Neural crest cell (in vitro differentiated cells): ENCODE measurements at places on chromosomes 11 and 22. TPM values are rescaled to one million over a fixed set of nuclear protein-coding genes. Genes with fewer than 3 reads are reported as not detected.
A peak's percentile ranks its signal among the peaks of the same experiment; 100 is the strongest.

LIPT2 gene
- 8.6 and 9.6 TPM in 2 replicates for total RNA-seq

OR51B5 gene
- 0.21 TPM in 1 of 2 replicates, not detected in the other for total RNA-seq

TMEM151A gene
- total RNA-seq: 0.57 and 1.0 TPM in 2 replicates

DNA sequence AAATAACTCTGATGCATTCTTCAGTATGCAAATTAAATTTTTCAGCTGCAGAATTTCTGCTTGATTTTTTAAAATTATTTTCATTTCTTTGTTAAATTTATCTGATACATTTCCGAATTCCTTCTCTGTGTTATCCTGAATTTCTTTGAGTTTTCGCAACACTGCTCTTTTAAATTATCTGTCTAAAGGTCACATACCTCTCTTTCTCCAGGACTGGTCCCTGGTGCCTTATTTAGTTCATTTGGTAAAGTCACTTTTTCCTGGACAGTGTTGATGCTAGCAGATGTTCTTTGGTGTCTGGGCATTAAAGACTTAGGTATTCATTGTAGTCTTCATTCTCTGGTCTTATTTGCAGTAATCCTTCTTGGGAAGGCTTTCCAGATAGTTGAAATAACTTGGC is 577.4 kb upstream of the LUZP2 start:
- H3K27ac ChIP-seq: no peak overlapping the region
- H3K4me1 ChIP-seq: peaks cover 4% of the 10 kb centered on the region
- H3K27me3 ChIP-seq: no peaks in the 10 kb centered on the region
- no peak for DNase-seq

GRCh38 chr11:111413849-111414248 is 34.8 kb upstream of the POU2AF1 start:
- no peak for DNase-seq
- H3K4me1 ChIP-seq: peaks cover 14% of the 10 kb centered on the region
- H3K27ac ChIP-seq: no peak overlapping the region
- no peak overlapping the region for H3K4me3 ChIP-seq
- H3K36me3 ChIP-seq: no peaks in the 10 kb centered on the region

GRCh38 chr22:29831186-29831921 is 6.7 kb downstream of the ASCC2 start:
- no peaks in the 10 kb centered on the region for H3K36me3 ChIP-seq
- peaks cover 16% of the 10 kb centered on the region for H3K4me1 ChIP-seq
- H3K4me3 ChIP-seq: no peak overlapping the region
- H3K27me3 ChIP-seq: no peaks in the 10 kb centered on the region
- no peak for DNase-seq

DNA sequence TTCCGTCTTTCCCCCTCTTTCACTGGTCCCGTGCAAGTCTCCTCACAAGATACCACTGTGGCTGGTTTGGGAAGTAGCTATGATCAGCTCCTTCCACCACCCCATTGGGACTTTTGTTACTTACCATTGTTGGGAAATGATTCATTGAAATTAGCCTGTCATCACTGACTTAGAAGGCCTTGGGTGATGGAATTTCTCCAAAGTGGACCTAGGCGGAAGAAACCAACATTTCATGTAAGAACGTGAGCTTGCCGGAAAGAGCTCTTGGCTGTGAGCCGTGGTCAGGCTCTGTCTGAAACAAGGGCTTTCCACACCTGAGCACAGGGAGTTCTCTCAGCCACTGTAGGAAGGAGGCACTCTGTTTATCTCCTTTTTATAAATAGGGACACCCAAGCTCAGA is 23.5 kb upstream of the CRYBB3 start:
- peaks cover 9% of the 10 kb centered on the region for H3K36me3 ChIP-seq
- H3K4me1 ChIP-seq: no peaks in the 10 kb centered on the region
- H3K4me3 ChIP-seq: no peak overlapping the region
- H3K27me3 ChIP-seq: no peaks in the 10 kb centered on the region
- DNase-seq: no peak
- H3K27ac ChIP-seq: no peak overlapping the region

- H3K36me3 ChIP-seq: no peaks in the 10 kb centered on the region
- peaks cover 23% of the 10 kb centered on the region for H3K4me1 ChIP-seq
- no peaks in the 10 kb centered on the region for H3K27me3 ChIP-seq
- H3K4me3 ChIP-seq: no peak overlapping the region
These were observed 342.6 kb upstream of the CCDC90B start for GRCh38 chr11:83628622-83629355.

GRCh38 chr22:48959496-48959895 is 868.2 kb downstream of the BRD1 start:
- DNase-seq: no peak
- no peak overlapping the region for H3K27ac ChIP-seq
- peaks cover 17% of the 10 kb centered on the region for H3K4me1 ChIP-seq
- no peaks in the 10 kb centered on the region for H3K36me3 ChIP-seq
- H3K4me3 ChIP-seq: no peak overlapping the region

DNA sequence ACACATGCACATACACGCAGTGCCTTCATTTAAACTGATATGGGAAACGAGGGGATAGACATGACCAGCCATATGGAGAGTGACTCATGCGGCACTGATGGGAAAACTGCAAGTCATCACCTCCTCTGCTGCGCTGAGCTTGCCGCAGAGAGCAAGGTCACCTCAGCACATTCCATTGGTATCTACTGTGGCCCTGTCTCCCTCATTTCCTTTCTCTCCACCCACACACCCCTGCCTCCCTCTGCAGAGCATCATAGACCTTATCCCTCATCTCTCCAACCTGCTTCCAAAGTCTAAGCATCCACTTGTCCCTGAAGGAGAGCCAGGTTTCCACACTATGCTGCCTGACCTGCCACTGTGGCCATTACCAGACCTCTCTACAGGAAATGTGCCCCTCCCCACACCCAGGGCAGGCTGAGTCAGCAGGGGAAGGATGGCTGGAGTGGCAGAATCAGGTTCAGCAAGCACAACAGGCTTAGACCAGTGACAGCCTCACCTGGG is 116.9 kb upstream of the SNX19 start:
- H3K4me1 ChIP-seq: no peaks in the 10 kb centered on the region
- DNase-seq: no peak
- no peaks in the 10 kb centered on the region for H3K27me3 ChIP-seq
- H3K4me3 ChIP-seq: no peak overlapping the region
- no peaks in the 10 kb centered on the region for H3K36me3 ChIP-seq
- H3K27ac ChIP-seq: no peak overlapping the region

DNA sequence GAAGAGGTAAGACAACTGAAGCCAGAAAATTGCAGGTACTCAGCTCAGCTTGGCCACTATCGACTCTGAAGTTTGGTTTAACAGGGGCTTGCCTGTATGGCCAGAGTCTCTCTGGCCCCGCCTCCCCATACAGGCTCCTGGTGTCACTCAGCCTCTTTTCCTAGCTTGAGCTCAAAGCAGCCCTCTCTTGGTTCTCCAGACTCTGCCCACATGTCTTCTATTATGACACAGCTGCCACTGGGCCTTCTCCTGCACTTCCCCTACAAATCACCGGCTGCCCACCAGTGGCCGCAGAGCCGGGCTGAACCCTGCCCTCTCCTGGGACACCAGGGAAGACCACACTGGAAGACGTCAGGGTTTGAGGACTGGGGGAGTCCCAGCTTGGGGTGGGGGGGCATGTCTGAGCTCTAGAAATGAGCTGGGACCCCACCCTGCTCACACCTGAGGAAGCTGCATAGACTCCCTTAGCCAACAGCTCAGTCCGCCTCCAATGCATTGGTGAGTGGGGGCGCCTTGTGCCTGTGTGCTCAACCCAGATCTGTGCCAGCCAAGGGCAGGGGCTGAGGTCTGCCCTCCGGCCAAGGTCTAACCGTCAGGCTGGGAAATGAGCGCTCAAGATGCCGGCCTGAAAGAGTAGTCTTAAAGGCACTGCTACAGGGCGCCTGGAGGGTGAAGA is 94.4 kb upstream of the LMO1 start:
- no peak overlapping the region for H3K27ac ChIP-seq
- DNase-seq: no peak
- no peak overlapping the region for H3K4me3 ChIP-seq
- H3K36me3 ChIP-seq: no peaks in the 10 kb centered on the region
- H3K27me3 ChIP-seq: no peaks in the 10 kb centered on the region

- no peaks in the 10 kb centered on the region for H3K27me3 ChIP-seq
- H3K27ac ChIP-seq: no peak overlapping the region
- peaks cover 23% of the 10 kb centered on the region for H3K4me1 ChIP-seq
- no peak overlapping the region for H3K4me3 ChIP-seq
- H3K36me3 ChIP-seq: peaks cover 17% of the 10 kb centered on the region
These were observed 48.9 kb downstream of the ARHGEF12 start for GRCh38 chr11:120385110-120385509.

DNA sequence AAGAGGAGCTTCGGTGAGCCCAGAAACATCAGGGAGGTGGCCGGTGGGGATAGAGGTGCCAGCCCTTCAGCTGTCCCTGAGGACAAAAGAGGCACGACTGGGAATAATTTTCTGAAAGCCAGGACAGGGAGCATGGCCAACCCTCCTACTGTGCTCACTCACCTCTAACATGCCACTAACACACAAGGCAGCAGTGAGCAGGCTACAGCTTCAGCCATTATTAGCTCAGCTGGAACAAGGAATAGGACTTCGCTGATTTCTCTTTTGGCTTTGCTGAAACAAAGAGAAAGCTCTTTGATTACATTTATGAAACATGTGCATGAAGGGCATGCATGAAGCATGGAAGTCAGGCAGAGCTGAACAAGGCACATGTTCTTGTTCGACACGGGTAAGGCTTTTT is 12.1 kb upstream of the OR10A5 start:
- H3K27ac ChIP-seq: no peak overlapping the region
- H3K27me3 ChIP-seq: no peaks in the 10 kb centered on the region
- no peak for DNase-seq
- no peak overlapping the region for H3K4me3 ChIP-seq
- no peaks in the 10 kb centered on the region for H3K36me3 ChIP-seq

GRCh38 chr11:69910519-69911309 is 91.5 kb upstream of the FGF3 start:
- no peak overlapping the region for H3K4me3 ChIP-seq
- peaks cover 10% of the 10 kb centered on the region for H3K27me3 ChIP-seq
- H3K36me3 ChIP-seq: no peaks in the 10 kb centered on the region
- H3K27ac ChIP-seq: no peak overlapping the region
- no peak for DNase-seq

DNA sequence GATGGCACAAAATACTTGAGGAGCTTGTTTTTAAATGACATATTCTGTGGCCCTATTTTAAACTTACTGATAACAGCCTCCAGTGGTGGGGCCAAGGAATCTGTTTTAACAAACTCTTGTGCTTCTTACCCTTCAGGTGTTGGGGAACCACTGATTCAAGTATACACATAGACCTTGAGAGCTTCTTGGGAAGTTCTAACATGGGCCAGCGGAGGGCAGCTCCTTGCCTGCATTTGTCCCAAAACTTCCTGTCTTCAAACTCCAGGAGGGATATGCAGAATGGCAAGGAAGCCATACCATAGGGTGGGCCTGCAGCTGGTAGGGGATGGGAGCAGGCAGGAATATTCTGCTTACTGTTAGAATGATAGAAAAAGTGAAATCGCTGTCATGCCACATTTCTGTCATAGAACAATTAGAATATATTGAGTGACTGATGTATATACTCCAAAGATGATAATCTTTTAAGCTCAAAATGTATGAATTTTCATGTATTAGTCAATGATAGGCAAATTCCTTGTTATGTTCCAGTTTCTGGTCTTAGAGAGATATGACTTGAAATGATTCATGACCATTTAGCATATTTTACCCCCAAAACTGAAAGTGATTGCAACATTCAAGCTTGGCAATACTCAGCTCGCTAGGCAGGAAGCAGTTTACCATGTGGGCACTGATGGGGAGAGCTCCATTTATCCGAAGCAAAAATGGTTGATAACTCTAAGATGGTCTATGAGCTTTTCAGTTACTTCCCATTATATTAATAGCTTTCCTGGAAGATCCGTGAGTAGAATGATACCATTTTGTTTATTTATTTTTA is 9.2 kb downstream of the EXT2 start:
- H3K27me3 ChIP-seq: no peaks in the 10 kb centered on the region
- H3K4me3 ChIP-seq: no peak overlapping the region
- H3K27ac ChIP-seq: no peak overlapping the region
- H3K4me1 ChIP-seq: no peaks in the 10 kb centered on the region
- H3K36me3 ChIP-seq: peaks cover 5% of the 10 kb centered on the region
- no peak for DNase-seq

DNA sequence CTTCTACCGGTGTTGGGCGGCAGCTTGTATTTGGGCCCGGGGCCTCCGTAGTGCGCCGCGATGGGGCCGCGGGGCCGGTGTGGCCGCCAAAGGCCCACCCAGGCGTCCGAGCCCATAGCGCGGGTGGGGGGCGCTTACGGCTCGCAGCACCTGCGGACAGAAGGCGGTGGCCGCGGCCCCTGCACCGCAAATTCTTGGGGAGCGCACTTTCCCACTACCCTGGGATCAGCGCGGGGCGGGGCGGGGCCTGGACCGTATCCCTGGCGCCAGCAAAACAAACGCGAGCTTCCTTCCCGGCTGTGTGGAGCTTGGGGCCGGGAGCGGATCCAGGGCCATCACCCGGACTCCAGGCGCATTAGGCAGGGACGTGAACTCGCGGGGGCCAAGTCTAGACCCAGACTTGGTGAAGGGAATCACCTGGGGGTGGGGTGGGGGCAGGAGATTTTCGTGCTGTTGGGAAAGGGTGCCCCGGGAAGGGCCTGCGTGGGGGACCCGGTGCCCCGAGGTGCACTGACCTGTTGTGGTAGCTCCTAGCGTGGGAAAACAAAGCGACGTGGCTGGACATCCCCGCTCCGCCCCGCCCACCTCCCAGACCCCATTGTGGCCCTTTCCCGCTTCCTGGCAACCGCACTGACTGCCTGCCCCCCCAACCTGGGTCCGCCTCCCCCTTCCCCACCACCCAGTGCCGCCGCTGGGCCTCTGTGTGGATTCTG is 2.3 kb upstream of the TYMP start:
- peaks cover 25% of the 10 kb centered on the region for H3K4me1 ChIP-seq
- peaks cover 78% of the 10 kb centered on the region for H3K27me3 ChIP-seq
- H3K27ac ChIP-seq: no peak overlapping the region
- peak overlapping the region; percentile 67 for H3K4me3 ChIP-seq

- no peak overlapping the region for H3K4me3 ChIP-seq
- H3K27me3 ChIP-seq: no peaks in the 10 kb centered on the region
- H3K4me1 ChIP-seq: no peaks in the 10 kb centered on the region
- H3K36me3 ChIP-seq: no peaks in the 10 kb centered on the region
- DNase-seq: no peak
- no peak overlapping the region for H3K27ac ChIP-seq
These were observed 139.4 kb downstream of the LUZP2 start for GRCh38 chr11:24636291-24636629.

- H3K27ac ChIP-seq: no peak overlapping the region
- H3K36me3 ChIP-seq: no peaks in the 10 kb centered on the region
- no peaks in the 10 kb centered on the region for H3K4me1 ChIP-seq
- DNase-seq: no peak
- H3K4me3 ChIP-seq: no peak overlapping the region
These were observed 1518.2 kb upstream of the TENM4 start for GRCh38 chr11:80958987-80959386.

GRCh38 chr11:116986521-116987105 is 111.6 kb downstream of the SIK3 start:
- no peaks in the 10 kb centered on the region for H3K27me3 ChIP-seq
- no peak overlapping the region for H3K4me3 ChIP-seq
- DNase-seq: no peak
- H3K27ac ChIP-seq: no peak overlapping the region

GRCh38 chr11:129278586-129279319 is 86.6 kb upstream of the ARHGAP32 start:
- peak overlapping the region; percentile 93 for H3K4me3 ChIP-seq
- no peaks in the 10 kb centered on the region for H3K36me3 ChIP-seq
- peak; percentile 21 for DNase-seq
- peak overlapping the region; percentile 73 for H3K27ac ChIP-seq

GRCh38 chr22:29195964-29196666 is 9.6 kb upstream of the EMID1 start:
- H3K4me3 ChIP-seq: no peak overlapping the region
- H3K27me3 ChIP-seq: peaks cover 3% of the 10 kb centered on the region
- peak overlapping the region; percentile 6 for H3K27ac ChIP-seq
